GOT3 (cell line): ENCODE measurements at places on chromosomes 13 and 19.

GRCh38 chr13:28425793-28426192, 69.1 kb downstream of the FLT1 start:
- DNase-seq = no peak

DNA sequence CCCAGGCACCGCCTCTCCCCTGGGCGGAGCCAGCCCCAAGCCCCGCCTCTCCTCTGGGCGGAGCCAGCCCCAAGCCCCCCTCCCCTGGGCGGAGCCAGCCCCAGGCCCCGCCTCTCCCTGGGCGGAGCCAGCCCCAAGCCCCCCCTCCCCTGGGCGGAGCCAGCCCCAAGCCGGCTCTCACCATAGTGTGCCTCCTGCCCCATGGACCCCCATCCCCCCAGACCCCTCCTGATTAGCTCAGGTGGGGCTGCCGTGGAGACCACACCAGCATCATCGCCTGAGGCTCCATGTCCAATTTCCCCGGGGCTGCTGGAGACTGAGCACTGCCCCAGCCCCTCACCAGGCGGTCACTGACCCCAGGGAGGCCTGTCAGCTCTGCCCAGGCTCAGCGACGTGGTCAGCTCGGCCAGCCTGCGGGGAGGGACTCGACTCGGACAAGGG, 4.2 kb upstream of the MADCAM1 start:
- no peak for DNase-seq

GRCh38 chr13:30088312-30088855, 219.0 kb downstream of the KATNAL1 start:
- DNase-seq = no peak

DNA sequence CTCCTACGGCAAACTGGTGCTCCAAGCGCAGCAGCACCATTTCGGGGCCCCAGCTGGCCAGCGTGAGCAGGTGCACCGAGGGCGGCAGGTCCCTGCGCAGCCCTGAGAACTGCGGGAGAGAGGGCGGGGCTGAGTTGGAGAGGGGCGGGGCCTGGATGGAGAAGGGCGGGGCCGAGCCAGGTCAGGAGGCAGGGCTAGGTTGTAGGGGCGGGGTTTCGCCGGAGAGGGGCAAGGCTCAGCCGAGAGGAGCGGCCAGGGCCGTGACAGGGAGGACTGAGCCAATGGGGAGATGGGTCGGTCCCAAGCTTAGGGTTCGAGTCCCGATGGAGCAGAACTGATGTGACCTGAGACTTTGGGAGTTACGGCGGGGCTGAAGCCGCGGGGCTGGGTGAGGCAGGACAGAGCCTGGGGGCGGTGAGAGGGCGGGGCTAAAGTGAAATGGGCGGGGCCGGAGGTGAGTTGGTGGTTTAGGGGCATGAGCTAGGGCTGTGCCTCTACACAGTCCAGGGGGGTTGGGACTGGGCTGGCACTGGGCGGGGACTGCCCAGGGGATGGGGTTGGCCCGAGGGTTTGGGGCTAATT, 19.0 kb downstream of the MAN2B1 start:
- no peak for DNase-seq

- no peak for DNase-seq
Measured at GRCh38 chr13:105365021-105365550, 1170.4 kb downstream of the EFNB2 start.

- DNase-seq = no peak
Measured at GRCh38 chr13:49521224-49521623, 25.5 kb downstream of the PHF11 start.

DNA sequence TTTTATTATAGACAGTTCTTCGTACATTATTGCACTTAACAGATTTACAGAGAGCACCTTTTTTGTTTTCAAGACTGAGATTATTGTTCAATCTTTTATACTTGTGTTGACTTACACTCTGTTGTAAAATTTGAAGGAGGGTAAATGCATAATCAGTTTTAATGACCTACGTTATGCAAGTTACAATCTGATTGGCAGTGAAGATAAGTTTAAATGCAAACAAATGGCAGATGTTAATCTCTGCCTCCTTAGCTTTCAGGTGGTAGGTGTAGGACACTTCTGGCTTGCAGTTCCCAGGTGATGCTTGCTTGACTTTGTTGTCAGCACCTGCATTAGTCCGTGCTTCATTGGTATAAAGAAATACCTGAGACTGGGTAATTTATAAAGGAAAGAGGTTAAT, 424.9 kb downstream of the FGF9 start:
- DNase-seq = no peak

DNA sequence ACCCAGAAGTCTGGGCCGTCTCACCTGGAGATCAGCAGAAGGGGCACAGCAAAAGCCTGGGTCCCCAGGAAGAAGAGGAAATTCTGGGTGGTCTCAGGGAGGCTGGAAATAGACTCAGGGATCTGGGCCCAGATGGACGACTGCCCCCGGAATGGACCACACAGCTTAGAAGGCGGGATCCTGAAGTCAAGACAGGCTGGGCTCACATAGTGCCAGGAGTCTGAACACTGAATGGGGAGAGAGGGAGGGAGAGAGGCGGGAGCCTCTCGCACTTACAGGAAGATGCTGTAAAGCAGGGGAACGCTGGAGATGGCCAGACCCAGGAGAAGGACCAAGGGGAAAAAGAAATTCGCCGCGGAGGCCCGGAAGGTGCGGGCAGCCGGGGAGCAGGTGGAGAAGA, 1.3 kb upstream of the LENG1 start:
- no peak for DNase-seq

DNA sequence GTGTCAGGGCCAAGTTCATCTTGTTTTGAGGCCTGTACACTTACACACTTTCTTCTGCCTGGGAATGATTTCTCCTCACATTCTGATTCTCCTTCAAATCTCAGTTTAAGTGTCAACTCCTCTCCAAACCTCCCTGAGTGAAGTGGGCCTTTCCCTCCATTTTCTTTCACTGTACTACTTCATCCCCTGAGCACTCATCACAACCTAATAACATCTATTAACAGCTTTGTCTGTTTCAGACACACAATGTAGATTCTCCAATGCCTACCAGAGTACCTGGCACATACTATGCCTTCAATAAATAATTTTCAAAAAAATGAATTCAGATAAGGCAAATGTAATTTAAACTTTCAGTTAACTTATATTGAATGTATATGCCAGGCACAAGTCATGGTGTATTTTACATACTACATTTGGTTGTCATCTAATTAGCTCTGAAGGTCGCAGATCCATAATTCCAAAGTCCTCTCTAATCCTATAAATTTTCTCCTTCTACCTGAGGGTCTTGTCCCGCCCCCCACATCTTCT, 357 bp upstream of the COG6 start:
- no peak for DNase-seq

- DNase-seq = no peak
Measured at GRCh38 chr19:3136684-3137055, 837 bp downstream of the GNA15 start.

DNA sequence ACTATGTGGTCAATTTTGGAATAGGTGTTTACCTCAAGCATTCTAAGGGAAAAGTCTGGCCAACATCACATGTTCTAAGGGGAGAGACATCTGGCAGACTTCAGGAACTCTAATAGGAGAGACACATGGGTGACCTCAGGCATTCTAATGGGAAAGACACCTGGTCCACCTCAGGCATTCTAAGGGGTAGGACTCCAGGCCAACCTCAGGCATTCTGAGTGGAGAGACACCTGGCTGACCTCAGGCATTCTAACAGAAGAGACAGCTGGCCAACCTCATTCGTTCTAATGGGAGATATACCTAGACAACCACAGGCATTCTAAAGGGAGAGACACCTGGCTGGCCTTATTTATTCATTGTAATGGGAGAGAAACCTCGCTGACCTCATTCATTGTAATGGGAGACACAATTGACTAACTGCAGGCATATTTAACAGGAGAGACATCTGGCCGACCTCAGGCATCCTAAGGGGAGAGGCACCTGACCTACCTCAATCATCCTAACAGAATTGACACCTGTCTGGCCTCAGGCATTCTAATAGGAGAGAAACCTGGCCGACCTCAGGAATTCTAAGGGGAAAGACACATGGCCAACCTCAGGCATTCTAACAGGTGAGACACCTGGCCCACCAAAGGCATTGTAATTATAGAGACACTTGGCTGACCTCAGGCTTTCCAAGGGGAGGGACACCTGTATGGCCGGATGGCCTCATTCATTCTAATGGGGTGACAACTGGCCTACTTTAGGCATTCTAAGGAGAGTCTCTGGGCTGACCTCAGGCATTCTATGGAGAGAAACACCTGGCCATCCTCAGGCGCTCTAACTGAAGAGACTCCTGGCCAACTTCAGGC, 1346.8 kb downstream of the UQCRFS1 start:
- DNase-seq = no peak

GRCh38 chr13:69124996-69125395, 982.6 kb upstream of the ATXN8OS start:
- no peak for DNase-seq

GRCh38 chr13:31982540-31982939, 49.0 kb upstream of the FRY start:
- DNase-seq = no peak

DNA sequence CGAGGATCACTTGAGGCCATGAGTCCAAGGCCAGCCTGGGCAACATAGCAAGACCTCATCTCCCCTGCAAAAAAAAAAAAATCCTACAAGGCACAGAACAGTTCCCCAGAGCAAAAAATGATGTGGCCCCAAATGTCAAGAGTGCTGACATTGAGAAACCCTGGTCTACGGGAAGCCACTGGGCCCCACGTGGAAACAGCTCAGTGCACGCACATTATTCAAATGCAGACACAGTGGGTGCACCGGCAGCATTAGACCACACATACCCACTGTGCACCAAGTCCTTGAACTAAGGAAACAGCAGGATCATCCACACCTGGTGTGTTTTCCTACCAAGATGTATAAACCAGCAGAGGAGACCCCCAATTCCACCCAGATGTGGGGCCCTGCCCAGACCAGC, 35.0 kb upstream of the ADGRE5 start:
- DNase-seq = no peak

- peak; percentile 13 for DNase-seq
Measured at GRCh38 chr13:46551410-46552302, 1.3 kb upstream of the LRCH1 start.

DNA sequence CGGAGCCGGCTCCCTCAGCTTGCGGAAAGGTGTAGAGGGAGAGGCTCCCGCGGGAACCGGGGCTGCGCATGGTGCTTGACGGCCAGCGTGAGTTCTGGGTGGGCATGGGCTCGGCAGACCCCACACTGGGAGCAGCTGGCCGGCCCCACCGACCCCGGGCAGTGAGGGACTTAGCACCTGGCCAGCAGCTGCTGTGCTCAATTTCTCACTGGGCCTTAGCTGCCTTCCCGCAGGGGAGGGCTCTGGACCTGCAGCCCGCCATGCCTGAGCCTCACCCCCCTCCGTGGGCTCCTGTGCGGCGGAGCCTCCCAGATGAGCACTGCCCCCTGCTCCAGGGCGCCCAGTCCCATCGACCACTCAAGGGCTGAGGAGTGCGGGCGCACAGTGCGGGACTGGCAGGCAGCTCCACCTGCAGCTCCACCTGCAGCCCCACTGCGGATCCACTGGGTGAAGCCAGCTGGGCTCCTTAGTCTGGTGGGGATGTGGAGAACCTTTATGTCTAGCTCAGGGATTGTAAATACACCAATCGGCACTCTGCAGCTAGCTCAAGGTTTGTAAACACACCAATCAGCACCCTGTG, 1141.8 kb downstream of the PCDH17 start:
- no peak for DNase-seq

DNA sequence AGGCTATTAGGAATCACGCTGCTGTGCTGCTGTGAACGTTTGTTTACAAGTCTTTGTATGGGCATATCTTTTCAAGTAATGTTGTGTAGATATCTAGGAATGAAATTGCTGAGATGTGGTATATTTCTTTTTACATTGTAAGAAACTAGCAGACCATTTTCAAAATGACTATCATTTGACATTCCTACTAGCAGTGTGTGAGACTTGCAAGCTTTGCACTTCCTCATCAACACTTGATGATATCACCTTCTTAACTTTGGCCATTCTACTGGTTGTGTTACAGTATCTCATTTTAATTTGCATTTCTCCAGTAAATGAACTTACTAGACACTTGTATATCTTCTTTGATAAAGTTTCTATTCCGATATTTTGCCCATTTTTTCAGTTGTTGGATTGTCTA, 12.1 kb downstream of the METTL21C start:
- DNase-seq = no peak

- DNase-seq = no peak
Measured at GRCh38 chr19:55913643-55914268, 18.4 kb downstream of the NLRP13 start.

- DNase-seq = no peak
Measured at GRCh38 chr13:45372189-45373161, 31.5 kb upstream of the TPT1 start.

DNA sequence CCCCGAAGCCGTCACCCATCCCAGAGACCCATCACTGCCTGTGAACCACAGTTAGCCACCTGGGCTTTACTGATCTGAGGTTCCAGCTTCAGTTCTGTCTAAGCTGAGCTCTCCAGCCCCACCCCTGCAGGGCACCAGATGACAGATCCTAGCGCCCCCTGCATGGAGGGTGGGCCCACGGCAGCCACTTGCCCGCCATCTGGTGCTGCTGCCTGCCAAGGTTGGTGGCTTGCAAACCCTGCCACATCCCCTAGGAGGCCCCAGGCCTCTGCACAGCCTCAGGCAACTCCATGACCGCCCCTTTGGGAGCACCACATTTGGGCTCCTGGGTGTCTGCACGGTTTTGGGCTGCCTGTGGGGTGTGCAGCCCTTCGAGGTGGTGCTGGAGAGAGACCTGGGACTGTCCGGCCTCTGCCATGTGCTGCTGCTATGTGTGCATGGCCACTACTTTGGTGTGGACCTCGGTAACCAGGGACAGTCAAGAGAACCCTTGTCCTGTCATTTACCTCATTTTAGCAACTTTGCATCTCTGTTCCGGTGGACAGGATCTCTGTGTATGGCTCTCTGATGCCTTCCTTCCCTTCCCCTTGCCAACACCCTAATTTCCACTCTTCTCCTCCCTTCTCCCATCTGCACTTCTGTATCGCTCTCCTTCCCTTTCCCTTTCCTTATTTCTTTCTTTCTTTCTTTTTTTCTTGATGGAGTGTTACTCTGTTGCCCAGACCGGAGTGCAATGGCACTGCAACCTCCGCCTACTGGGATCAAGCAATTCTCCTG, 17.4 kb upstream of the SDHAF1 start:
- DNase-seq = no peak

DNA sequence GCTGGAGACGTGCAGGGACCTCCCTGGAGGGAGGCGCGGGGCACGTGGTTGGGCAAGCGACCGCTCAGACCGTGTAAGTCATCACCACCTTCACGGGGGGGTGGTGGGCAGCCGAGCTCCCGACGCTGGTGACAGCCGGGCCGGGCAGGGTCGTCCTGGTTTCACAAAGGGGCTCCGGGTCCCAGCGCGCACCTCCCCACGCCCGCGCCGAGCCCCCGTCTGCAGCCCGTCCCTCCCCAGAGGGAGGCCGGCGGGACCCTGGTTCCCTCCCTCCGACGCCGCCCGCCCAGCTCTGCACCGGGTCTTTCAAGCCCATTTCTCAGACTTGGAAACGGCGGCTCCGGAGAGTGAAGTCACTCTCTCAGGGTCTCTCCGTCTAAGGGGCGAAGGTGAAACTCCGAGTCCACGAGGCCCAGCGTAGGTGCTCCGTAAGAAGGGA, 729 bp upstream of the ARID3A start:
- no peak for DNase-seq

GRCh38 chr13:62294244-62294643, 878.6 kb upstream of the PCDH20 start:
- DNase-seq = no peak

GRCh38 chr13:110326263-110326904, 19.3 kb downstream of the COL4A2 start:
- no peak for DNase-seq

- no peak for DNase-seq
Measured at GRCh38 chr19:33845498-33845897, 48.8 kb downstream of the KCTD15 start.

GRCh38 chr13:60509601-60510386, 112.8 kb downstream of the TDRD3 start:
- DNase-seq = no peak
